Stimulated activated CD4-positive, alpha-beta T cell treated with anti-CD3 and anti-CD28 coated beads, Interleukin-1b, Interleukin-23, amount 100 ng/mL, for 1 hour (primary cell): ENCODE measurements at places on chromosomes 16 and 17.

DNA sequence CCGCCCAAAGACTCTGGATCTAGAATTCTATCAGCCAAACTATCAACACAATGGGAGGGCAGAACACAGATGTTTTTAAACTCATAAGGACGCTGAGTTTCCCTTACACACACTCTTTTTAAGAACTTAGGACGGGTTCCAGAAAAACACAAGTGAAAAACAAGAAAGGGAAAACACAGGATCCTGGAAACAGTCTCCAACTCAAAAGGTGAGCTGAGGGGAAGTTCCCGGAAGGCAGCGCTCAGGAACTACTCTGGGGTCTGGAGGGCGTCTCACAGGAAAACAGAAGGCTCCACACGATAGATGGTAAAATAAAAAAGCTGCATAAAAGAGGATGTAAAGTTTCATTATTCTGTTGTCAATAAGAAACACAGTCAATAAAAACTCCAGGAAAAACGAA, 80.2 kb upstream of the DOC2B start:
- DNase-seq: no peak

GRCh38 chr16:19436540-19436939, 18.9 kb downstream of the TMC5 start:
- no peak for DNase-seq

- DNase-seq: no peak
These were observed 83.6 kb upstream of the NKD1 start for GRCh38 chr16:50464325-50465290.

DNA sequence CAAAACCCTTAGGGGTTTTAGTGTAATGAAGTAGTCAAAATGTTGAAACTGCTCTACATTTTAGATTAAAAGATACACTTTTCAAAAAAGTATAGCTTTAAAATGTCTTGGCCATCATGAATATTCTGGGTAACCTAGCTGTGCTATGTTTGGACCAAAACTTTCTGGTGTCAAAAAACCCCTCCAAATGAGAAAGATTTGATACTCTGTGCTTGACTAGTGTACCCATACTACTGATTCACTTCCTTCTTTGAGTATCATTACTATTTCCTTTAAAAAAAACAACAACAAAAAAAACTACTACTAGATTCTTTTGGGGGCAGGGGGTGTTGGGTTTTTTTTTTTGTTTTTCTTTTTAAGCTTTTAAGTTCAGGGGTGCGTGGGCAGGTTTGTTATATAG, 37.3 kb downstream of the PTRH2 start:
- no peak for DNase-seq

DNA sequence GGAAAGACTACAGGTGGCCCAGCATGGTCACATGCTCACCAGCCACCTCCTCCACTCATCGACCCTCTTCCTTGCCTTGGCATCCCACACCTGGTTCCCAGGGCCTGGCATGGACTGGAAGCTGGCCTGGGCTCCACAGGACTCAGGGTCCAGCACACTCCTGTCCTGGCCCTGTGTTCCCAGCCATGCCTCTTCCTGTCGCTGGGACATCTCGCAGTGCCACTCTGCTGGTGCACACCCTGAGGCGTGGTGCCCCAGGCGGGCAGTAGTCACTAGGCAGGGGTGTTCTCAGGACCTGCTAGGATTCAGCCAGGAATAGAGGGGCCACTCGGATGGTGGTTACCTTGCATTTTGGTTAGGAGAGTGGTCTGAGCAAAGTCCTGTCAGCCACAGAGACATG, 99.4 kb downstream of the AMFR start:
- DNase-seq: no peak

DNA sequence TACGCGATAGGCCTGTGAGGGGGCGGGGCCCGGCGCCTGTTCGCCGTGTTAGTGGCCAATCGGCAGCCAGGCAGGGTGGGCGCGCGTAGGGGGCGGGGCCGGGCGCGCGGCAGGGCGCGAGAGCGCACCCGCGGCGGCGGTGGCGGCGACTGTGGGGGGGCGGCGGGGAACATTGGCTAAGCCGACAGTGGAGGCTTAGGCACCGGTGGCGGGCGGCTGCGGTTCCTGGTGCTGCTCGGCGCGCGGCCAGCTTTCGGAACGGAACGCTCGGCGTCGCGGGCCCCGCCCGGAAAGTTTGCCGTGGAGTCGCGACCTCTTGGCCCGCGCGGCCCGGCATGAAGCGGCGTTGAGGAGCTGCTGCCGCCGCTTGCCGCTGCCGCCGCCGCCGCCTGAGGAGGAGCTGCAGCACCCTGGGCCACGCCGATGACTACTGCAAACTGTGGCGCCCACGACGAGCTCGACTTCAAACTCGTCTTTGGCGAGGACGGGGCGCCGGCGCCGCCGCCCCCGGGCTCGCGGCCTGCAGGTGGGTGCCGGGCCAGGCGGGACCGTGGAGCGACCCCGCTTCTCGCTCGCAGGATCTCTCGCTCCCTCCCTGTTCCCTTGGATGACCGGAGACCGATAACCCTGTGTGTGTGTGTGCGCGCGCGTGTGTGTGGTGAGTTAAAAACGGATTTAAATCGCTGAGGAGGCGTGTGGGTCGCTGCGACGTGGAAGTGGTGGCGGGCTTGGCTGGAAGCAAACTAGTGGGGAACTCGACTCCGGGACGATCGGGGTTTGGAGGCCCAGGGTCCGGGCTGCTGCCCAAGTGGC, at the start of gene NFATC3:
Gene NFATC3 (plus strand): TSS at position 112 of the 813 bp plus-strand sequence. CDS start 312 bp downstream, at position 424.
- peak; percentile 99 for DNase-seq

DNA sequence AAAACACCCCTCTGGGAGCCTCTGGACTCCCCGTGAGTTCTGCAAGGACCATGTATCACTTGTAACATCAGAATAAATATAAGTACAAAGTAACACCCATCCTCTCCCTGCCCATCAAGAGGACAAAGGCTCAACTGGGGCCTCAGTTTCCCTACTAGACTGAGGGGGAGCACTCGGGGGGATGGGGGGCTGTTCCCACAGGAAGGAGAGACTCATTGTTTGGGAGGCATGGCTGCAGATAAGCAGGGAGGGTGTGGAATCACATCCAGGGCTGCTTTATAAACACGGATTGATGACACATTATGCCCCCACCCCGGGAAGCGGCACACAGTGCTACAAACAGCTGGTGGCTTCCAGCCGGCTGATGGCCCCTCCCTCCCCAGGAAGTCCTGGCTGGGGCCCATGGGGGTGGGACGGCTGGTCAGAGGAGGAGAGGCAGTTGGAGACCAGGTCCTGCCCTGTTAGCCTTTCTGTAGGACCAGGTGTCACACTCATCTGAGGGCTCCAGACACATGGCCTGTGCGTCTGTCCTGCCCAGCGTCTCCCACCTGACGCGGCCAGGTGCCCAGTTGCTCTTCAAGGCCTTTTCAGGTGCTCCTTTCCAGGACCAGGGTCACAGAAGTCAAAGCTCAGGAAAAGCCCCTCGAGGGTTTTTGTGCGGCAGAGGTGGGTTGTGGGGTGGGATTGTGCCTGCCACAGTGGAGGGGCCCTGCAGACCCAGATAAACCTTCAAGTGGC, 1.3 kb upstream of the MPG start:
- no peak for DNase-seq

- DNase-seq: no peak
These were observed 47.2 kb downstream of the ABCC1 start for GRCh38 chr16:15996432-15997109.

DNA sequence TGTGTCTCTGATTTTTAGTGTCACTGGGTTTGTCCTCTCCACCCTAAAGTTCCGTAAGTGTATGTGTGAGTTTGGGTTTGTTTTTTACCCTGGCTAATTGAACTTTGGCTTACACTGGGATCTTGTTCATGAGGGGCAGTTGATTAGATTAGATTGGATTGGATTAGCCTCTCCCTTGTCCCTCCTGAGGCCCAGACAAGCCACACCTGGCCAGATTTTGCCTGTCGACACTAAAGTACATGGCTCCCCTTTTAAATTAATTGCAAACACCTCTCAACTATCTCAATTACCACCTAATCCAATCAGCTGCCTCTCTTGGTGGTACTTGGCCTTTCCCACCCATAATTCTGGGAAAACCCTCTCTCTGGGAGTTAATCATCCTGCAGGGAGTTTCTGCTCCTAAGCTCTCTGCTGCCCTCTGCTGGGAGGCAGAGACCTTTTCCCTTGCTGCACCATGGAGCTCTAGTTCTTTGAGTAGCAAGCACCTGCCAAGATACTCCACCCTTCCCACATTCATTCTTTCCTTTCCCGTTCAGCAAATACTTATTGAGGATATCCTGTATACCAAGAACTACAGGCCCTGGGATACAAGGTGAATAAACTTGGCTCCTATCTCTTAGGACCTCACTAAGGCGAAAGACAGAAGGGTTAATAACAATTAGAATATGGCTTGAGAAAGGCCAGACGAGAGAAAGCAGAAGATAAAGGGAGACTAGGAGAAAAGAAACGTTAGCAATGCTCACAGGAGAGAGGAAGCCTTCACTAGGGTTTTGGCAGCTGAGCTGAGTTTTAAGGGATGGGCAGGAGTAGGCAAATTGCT, 60.0 kb upstream of the MPHOSPH6 start:
- DNase-seq: peak; percentile 42

DNA sequence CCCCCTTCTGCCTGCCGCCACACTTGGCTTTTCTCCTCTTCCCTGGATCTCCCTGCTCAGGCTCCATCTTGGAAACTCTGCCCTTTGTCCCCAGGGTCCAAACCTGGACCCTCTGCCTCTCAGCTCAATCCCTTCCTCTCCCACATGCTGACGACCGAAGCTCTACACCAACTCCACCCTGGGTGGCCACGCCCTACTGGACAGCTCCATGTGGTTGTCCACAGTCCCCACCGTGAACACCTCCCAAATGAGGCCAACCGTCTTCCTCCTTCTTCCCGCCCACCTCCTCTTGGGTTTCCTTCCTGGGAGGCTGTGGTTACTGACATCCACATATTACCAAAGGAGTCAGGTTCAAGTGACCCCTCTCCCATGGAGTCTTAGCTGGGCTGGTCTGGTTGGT, 22.6 kb upstream of the MLKL start:
- no peak for DNase-seq

- DNase-seq: no peak
These were observed 86.2 kb upstream of the CA10 start for GRCh38 chr17:52244689-52245088.

- no peak for DNase-seq
These were observed 7.6 kb downstream of the AIPL1 start for GRCh38 chr17:6427279-6427781.

DNA sequence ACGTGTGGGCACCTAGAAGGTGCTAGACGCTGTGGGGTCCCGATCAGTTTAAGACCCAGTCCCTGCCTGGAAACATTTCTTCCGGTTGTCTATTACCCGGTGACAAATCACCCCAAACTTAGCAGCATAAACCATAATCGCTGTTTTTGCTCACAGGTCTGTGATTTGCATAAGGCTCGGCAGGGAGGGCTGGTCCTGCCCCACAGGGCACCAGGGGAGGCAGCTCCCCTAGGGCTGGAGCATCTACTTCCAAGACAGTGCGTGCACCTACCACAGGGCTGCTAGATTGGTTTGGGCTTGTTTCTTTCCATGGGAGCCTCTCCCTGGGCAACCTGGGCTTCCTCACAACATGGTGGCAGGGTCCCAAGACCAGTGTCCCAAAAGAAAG, 214.5 kb upstream of the CIBAR2 start:
- no peak for DNase-seq

- DNase-seq: no peak
These were observed 27.1 kb upstream of the ANKFN1 start for GRCh38 chr17:56125830-56126819.

GRCh38 chr16:23374721-23375510, 72.8 kb downstream of the SCNN1B start:
- DNase-seq: no peak

DNA sequence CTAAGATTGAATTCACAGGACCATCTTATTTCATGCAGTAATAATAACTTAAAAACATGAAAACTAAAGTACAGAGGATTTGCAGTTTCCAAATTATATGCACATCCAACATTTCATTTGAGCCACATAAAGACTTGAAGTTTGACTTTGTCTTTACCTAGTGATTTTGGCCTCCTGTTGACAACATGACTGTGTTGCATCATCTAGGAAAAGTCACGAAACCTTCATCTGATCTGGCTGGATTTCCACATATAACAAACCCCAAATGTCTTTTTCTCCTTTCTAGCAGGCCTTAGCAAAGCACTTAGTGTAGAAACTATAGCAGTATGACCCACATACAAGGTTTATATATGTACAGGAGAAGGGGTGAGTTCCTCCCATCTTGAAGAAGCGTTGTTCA, 406.5 kb upstream of the CDH5 start:
- DNase-seq: no peak

GRCh38 chr16:85675251-85675874, 13.4 kb downstream of the GINS2 start:
- no peak for DNase-seq

GRCh38 chr16:82655072-82655714, 28.4 kb downstream of the CDH13 start:
- DNase-seq: peak; percentile 37

DNA sequence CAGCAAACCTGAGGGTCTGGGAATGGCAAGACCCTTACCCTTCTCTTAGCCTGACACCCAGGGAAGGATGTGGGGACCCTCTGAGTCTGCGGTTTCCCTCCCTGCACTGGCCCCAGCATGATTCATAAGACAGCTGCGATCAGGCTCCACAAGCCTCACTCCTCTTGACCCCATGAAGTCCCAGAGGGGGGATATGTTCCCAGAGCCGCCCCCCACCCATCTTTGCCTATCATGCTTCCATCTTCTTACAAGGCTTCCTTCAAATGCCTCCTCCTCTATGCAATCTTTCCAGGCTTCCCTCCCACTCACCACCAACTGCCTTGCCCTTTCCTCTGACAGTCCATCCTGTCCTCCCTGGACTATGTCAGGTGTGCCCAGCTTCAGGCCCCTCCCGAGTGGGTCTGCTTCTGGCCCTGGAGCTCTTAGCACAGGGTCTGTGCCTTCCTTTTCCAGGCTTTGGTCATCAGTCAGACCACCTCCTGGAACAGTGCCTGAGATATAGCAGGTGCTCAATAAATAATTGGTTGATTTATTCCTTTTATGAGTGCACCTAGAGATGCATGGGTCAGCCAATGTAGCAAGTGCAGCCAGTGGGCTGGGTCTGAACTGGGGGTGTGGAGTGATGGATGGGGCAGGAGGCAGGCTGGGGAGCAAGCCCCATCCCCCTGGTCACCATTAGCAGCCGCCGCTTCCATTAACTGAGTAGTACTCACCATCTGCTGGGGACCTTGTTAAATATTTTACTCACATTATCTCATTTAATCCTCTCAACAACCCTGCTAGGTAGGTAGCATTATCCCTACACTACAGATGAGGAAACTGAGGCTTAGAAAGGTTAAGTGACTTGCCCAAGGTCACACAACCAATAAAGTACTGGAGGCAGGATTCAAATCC, 8.4 kb downstream of the DLX3 start:
- DNase-seq: no peak

DNA sequence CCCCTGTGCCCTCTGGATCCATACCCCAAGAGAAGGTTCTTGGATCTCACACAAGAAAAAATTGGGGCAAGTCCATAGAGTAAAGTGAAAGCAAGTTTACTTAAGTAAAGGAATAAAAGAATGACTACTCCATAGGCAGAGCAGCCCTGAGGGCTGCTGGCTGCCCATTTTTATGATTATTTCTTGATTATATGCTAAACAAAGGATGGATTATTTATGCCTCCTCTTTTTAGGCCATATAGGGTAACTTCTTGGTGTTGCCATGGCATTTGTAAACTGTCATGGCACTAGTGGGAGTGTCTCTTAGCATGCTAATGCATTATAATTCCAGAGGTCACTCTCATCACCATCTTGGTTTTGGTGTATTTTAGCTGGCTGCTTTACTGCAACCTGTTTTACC, 70.8 kb downstream of the NLK start:
- no peak for DNase-seq

GRCh38 chr17:76414334-76415295, 30.2 kb downstream of the SPHK1 start:
- no peak for DNase-seq

GRCh38 chr16:17062676-17063075, 408.1 kb downstream of the XYLT1 start:
- no peak for DNase-seq
